NCI-H524 treated with DMSO at 0.1 percent for 48 hours (cell line): ENCODE measurements at places on chromosomes 12 and 14.

DNA sequence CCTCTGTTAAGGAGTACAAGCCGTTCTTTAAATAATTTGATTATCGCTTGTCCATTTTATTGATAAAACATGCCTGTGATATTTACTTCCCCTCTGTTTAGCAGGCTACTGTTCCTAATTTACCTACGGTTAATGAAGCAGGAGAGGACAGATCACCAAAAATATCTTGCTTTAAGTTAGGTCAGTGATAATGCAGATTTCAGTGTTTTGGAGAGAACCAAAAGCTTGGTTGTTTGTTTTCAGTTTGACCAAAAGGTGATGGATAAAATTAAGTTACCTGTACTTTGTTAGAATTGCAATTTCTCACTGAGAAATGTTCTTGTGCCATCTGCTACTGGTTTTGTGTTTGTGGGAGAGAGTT lies 958 bp downstream of the SPATS2 start:
- DNase-seq, result no peak

DNA sequence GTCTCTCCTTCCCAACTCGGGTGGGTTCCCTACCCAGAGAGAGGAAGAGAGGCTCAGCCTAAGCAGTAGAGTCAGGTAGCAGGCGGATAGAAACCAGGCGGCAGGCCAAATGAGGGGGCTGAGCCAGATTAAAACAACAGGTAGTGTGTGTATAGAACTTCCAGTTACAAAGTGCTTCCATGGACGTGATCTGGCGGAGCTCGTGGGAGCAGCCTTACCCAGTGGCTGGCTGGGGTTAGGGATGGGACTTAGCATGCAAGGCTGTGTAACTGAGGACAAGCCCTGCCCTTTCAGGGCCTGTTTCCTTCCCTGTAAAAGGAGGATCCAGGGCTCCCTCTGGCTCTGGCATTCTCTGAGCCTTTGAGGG lies 8.3 kb downstream of the KRT80 start:
- no peak for DNase-seq

DNA sequence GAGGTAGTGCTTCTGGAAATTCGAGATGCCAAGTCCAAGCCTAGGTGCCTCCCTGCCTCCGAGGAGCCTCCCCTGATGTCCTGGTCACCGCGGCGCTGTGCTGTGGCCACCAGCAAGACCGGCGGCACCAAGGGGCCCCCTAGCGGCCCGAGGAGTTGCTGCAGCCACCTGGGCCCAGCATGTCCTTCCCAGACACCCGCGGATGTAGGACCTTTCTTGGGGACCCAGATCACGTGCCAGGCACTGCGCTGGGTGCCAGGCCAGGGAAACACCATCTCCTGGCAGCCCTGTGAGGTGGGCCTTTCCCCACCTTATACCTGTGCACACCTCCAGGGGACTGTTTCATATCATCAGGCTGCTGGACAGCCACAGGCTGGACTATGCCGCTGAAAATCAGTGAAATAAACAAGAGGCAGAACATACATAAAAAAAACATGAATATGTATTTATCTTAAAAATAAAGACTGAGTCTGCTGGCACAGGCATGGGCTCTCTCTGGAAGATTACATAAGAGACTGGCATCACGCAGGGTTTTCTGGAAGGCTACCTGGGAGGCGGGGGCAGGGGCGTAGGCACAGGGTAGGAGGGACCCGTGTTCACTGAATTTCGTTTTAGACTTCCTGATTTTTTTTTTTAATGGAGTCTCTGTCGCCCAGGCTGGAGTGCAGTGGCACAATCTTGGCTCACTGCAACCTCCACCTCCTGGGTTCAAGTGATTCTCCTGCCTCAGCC lies 15.9 kb upstream of the HHIPL1 start:
- peak; percentile 32 for DNase-seq

DNA sequence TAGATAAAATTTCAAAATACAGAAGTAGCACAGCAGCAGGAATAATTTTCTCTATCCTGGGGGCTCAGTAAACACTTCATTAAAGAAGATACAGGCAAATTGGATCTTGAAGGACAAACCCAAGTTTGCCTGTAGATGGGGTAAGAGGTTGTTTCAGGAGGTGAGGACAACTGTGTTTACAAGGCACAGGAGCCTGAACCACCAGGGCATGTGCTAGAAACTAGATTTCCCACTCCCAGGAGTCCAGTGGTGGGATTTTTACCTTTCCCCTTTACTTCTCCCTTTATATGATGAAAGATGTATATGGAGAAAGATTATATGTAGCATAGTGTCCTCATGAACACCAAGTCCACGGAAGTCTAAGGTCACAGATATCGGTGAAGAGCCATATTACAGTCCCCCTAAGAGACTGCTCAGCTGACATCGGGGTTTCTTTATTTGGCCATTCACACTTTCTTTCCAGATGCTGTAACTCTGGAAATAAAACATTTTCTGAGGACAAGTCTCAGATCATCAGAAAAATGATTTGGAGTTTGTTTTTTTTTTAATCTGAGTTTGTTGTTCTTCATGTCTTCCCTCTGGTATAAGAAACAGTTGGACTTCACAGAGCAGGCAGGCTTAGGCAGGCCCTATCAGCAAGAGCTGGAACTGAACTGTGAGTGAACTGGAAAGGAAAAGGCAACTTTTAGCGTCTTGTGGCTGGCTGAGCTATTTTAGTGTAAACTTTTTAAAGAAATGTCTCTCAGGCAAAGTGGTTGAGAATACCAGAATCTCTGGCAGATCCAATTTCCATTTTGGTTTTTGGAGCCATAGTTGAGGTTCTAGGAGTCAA lies 8.0 kb upstream of the EVL start:
- DNase-seq, result no peak

DNA sequence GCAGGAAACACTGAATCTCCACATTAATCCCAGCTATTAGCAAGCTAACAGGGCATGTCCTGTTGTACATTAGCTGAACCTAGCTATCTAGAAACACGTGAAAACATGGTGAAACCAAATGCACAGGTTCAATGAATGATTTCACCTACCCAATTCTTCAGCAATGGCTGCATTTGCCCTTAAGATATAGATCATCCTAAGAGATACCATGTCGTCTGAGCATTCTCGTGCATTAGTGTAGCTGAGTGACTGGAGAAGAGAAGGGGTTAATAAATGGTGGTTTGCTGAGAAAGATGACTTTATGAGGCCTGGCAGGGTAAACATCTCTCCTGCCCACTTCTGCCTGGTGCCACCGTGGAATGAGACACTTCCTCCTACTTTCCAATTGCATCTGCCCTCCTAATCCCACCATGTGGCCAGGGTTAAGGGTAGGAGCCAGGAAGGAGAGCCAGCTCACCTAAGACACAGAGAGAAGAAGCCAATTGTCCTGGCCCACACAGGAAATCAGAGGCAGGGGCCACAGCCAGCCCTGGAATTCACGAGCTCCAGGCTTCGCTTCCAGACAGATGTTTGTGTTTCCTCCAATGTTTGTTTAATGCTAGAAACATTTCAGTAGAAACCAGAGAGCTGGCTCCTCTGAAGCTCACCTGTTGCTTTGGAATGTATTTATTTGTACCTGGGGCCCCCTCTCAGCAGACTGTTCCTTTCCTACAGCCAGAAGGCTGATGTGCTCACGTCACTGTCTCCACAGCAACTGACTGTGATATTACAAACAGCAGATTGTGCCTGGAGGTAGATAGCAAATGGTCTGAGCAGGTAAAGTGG lies 126.0 kb upstream of the PARP11 start:
- no peak for DNase-seq

DNA sequence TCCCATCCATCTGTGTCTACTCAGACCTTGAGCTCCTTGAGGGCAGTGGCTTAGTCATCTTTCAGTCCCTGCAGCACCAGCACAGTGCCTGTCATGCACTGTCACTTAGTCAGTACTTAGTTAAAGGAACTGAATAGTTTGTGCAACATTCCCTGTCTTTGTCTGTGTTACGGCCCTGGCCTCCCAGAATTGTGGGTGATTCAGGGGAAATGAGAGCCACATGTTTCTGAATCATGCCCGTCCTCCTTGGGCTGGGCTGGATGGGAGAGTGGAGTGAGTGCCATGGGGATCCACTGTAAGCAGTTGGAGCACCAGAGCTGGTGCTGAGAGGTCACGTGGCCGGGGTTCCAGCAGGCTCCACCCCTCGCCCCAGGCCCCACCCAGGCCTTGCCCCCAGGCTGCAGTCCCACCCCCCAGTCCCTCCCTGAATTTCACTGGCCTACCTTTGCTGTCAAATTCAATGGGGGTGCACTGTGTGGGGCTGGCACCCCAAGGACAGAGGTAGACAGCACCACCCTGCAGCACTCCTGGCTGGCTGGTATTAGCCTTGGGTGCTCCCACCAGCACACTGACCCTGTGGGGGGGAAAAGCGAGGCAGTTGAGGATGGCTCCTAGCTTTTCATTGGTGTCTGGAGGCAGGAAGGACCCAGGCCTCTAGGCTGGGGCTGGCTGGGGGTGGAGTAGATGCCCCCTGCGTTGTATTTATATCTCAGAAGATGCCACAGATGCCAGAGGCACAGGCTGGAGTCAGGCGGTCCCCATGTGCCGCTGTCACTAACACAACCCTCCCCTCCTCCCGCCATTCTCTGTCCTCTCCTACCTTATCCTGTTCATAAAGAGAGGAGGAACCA lies 7.5 kb downstream of the ITGA5 start:
- DNase-seq, result no peak

- DNase-seq, result no peak
Measured at GRCh38 chr14:64704743-64705380, 638 bp downstream of the PLEKHG3 start.

DNA sequence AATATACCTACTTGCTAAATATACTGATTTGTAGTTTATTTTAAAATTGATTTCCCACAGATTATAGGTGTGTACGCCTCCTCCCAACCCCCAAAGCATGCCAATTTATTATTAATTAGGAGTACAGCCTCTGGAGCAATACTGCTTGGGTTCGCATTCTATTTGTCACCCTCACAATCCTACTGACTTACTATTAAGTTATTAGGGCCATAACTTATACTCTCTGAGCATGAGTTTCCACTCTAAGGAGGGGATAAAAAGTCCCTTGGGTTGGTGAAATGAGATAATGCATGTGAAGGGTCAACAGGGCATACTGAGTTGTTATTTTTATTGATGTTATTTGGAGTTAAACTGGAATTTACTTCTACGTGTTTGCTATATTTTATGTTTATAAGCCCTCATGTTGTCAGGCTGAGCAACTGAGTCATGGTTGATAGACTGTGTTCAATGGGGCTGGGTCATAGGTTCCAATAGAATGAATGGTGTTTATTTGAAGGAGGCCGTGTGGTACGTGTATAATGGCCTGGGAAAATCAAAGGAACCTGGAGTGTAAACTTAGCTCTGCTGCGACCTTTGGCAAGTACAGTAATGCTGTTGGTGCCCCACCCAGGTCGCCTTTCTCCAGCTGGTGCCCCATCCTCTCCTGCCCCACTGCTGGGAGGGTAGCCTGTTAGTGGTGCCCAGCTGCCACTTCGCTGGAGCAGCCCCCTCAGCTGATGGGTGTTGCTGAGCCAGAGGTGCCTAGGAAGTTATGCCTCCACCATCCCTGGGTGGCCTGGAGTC lies 99.3 kb upstream of the PTPRB start:
- DNase-seq, result no peak

DNA sequence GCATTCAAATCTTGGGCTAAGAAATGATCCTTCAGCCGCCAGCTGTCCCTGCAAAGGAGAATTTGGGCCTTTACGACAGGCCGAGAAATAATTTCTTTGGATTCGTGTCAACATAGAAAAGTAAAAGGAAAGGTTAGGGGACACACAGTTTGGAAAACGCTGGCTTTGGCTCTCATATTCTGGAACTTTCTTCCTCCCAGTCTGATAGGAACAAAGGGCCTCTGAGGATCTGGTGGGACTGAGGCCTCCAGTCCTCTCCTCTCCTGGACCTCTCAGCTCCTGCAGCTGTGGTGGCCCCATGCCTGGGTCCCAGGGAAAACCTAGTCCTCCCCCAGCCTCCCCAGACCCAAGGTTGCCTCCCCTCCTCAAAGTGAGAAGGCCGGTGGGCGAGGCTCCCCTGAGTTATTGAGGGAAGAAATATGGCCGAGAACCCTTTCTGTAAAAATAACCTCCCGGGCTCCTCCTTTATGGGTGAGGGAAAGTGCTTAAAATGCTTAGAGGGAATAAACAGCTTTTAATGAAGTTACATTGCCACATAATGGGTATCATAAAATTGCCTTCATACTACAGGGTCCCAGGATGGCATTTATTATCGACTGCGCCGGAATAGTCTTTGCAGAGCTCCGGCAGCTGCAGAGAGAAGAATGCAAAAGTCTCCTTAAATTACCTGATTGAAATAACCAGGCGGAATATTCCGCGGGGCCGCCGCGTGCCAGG lies 188.3 kb downstream of the PHETA1 start:
- no peak for DNase-seq

DNA sequence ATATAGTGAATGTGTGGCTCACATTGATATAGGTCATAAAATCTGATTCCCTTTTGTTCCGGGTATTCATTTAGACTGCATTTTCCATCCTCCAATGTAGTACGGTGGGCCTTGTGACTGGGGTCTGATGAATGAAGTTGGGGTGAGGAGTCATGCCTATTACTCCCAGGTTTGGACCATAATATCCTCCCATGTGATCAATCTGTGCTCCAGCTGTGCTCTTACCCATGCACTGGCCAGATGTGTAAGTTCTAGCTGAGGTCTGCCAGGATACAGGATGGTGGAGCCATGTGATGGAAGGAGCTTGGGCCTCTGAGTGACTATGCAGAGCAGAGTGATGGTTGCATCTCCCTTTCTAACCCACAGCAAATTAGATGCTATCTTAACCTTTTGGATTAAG lies 1034.0 kb upstream of the TMEM132C start:
- DNase-seq, result no peak

- DNase-seq, result no peak
Measured at GRCh38 chr12:47122602-47123001, 42.8 kb upstream of the AMIGO2 start.

DNA sequence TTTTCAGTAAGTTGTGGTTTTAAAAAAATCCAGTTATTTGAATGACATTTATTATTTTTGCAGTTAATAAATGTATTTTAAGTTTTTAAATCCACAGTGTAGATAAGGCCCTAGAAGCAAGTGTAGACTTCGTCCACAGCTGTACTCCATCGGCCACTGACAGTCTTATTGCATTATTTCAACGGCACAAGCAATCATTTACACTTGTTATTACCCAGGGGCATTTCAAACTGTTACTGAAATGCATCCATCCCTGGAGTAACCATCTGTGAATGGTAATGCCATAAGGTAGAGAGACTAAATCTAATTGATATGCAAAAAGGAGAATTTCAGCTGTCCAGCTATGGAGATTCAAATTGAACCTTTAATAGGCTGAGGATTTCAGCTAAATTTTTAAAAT lies 48.4 kb downstream of the BICD1 start:
- DNase-seq, result peak; percentile 72
